Stimulated activated CD4-positive, alpha-beta T cell treated with anti-CD3 and anti-CD28 coated beads, Interleukin-12 subunit alpha, Interleukin-12 subunit beta, amount 100 ng/mL, for 48 hours (primary cell): ENCODE measurements at places on chromosomes 6 and 20.

- DNase-seq: no peak
Measured at GRCh38 chr20:57943950-57944349, 234.1 kb upstream of the PMEPA1 start.

DNA sequence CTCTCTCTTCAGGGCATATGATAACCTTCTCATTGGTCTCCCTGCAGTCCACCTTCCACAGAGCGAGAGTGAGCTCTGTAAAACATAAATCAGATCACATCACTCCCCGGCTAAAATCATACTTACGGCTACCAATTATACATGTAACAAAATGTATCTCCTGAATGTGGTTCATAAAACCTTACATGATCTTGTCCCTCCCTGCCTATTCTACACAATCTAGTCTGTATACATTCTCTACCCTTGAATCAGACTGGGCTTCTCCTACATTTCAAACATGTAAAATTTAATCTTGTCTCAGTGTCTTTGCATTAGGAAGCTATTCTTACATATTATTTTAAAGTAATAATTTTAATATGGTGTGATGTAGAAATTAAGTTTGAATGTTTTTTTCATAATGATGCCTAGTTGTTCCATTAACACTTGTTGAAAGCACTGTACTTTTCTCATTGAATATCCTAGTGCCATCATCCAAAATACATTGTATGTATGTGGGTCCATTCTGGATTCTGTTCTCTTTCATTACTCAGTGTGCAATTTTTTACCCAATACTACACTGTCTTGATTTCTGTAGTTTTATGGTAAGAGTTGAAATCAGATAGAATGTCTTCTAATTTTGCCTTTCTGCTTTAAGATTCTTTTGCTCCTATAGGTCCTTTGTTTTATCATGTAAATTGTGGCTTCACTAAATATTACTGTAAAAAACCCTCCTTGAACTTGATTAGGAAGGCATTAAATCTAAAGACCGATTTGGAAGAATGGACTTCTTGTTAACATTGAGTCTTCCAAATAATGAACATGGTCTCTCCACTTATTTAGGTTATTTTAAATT lies 403.3 kb upstream of the EPHA7 start:
- DNase-seq: no peak

GRCh38 chr20:54062812-54063280 lies 7.5 kb downstream of the BCAS1 start:
- DNase-seq: no peak

DNA sequence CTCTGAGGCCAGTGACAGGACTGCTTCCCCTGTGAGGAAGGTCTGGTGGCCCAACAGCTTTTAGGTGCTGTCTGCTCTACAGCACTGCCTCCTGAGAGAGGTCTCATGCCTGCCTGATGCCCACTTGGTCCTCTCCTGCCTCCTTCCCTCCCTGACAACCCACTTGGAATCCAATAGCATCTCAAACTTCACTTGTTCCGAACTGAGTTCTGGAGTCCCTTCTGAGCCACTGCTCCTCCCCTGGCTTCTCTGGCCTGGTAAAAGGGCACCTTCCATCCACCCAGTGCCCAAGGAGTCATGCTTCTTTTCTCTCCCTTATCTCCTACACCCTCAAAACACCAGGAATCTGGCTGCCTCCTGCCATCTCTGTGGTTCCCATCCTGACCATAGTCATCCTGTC lies 1.9 kb downstream of the MAVS start:
- no peak for DNase-seq

- DNase-seq: no peak
Measured at GRCh38 chr6:142485256-142485655, 183.4 kb downstream of the ADGRG6 start.

GRCh38 chr6:127912914-127913313 lies 12.1 kb upstream of the THEMIS start:
- DNase-seq: no peak
